ENCODE measurements at places on chromosomes 5 and 9.

DNA sequence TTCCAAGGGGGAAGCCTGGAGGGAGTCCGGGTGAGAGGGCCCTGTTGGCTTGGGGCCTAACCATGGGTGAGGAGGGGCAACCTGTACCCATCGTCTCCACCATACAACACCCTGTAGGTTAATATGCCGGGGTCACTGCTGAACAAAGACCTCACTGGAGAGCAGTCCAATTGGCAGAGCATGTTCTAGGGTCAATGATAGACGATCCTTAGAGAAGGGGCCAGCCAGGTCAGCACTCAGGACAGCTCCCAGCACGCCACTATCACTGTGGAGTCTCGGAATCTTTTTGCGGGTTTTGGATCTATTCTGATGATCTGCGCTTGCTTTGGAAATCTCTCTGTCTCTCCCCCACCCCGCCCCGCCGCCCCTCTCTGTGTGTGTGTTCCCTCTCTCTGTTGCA, 218.4 kb upstream of the MVB12B start:
- H3K36me3 ChIP-seq: no peaks in the 10 kb centered on the region
- no peak overlapping the region for H3K4me3 ChIP-seq
- DNase-seq: no peak

DNA sequence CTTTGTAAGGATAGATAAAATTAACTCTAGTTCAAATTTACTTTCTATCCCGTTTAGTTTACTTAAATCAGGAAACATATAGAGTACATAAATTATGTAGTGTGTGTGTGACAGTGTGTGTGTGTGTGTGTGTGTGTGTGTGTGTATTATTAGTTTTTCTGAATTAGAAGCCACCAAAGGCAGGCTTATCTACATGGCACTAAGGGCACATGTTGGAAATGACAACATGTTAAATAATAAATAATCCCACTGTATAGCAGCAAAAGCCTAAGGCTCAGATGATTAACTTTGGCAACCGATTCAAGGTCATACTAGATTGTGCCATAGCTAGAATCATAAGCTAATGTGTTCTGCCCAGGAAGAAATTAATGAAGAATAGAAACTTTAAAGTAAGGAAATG, 54.6 kb downstream of the MEGF9 start:
- no peak overlapping the region for H3K4me3 ChIP-seq
- H3K4me1 ChIP-seq: peaks cover 10% of the 10 kb centered on the region
- no peak overlapping the region for H3K27ac ChIP-seq
- no peaks in the 10 kb centered on the region for H3K27me3 ChIP-seq

- H3K27me3 ChIP-seq: no peaks in the 10 kb centered on the region
- no peak overlapping the region for H3K4me3 ChIP-seq
- H3K36me3 ChIP-seq: no peaks in the 10 kb centered on the region
- no peaks in the 10 kb centered on the region for H3K4me1 ChIP-seq
- no peak overlapping the region for H3K27ac ChIP-seq
These were observed 930.2 kb downstream of the MAT2B start for GRCh38 chr5:164435576-164435975.

GRCh38 chr5:116616876-116617275, 42.3 kb upstream of the SEMA6A start:
- DNase-seq: no peak
- H3K27ac ChIP-seq: no peak overlapping the region
- no peak overlapping the region for H3K4me3 ChIP-seq
- H3K36me3 ChIP-seq: no peaks in the 10 kb centered on the region
- H3K4me1 ChIP-seq: peaks cover 17% of the 10 kb centered on the region

GRCh38 chr5:52990528-52990925, 1.4 kb downstream of the ITGA2 start:
- H3K4me3 ChIP-seq: peak overlapping the region; percentile 87
- H3K4me1 ChIP-seq: peaks cover 8% of the 10 kb centered on the region
- peaks cover 58% of the 10 kb centered on the region for H3K27me3 ChIP-seq
- peak overlapping the region; percentile 42 for H3K27ac ChIP-seq
- no peak for DNase-seq

DNA sequence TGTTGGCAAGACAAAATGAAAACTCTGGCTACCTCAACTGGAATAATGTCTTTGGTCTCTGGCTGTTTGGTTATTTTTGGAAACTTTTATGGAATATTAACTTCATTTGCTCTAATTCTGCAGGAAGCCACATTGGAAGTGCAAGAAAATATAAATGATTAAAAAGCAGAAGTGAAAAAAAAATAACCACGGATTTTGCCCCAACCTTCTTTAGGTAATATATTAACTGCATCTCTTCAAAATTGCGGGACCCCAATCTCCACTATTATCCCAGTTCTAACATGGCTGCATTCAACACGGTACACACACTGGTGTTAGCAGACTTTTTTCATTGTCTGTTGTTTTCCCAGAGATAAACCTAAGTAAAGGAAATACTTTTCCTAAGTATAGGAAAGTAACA, 23.0 kb downstream of the GLIS3 start:
- no peak overlapping the region for H3K4me3 ChIP-seq
- no peaks in the 10 kb centered on the region for H3K36me3 ChIP-seq
- no peak overlapping the region for H3K27ac ChIP-seq
- H3K4me1 ChIP-seq: peaks cover 12% of the 10 kb centered on the region
- DNase-seq: no peak

- no peak overlapping the region for H3K4me3 ChIP-seq
- H3K27ac ChIP-seq: no peak overlapping the region
- no peak for DNase-seq
- H3K27me3 ChIP-seq: peaks cover 4% of the 10 kb centered on the region
- H3K4me1 ChIP-seq: peaks cover 11% of the 10 kb centered on the region
These were observed 10.6 kb upstream of the NDUFS4 start for GRCh38 chr5:53549792-53550191.

DNA sequence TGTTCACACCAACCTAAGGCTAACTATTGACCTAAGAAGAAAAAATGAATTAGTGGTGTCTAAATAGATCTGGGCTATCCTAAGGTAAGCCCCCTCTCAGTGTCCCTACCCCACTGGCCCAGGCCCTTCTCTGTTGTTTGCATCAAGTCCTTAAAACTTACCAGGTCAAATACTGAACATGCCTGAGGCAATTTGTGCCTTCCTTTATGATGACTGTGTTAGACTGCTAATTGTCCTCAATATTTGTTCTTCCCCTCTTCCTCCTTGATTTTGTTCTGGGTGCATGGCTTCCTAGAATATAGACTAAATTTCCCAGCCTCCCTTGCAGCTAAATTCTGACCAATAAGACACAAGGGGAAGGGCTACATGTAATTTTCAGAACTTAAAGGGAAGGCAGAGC, 199.9 kb downstream of the ADAMTS12 start:
- no peak overlapping the region for H3K4me3 ChIP-seq
- no peak overlapping the region for H3K27ac ChIP-seq
- no peaks in the 10 kb centered on the region for H3K27me3 ChIP-seq

- H3K27ac ChIP-seq: peak overlapping the region; percentile 11
- peaks cover 44% of the 10 kb centered on the region for H3K4me1 ChIP-seq
- H3K27me3 ChIP-seq: no peaks in the 10 kb centered on the region
- no peaks in the 10 kb centered on the region for H3K36me3 ChIP-seq
These were observed 86.9 kb upstream of the CTNNA1 start for GRCh38 chr5:138666226-138666742.

GRCh38 chr5:96881511-96882115, 5.3 kb downstream of the ERAP2 start:
- H3K36me3 ChIP-seq: no peaks in the 10 kb centered on the region

DNA sequence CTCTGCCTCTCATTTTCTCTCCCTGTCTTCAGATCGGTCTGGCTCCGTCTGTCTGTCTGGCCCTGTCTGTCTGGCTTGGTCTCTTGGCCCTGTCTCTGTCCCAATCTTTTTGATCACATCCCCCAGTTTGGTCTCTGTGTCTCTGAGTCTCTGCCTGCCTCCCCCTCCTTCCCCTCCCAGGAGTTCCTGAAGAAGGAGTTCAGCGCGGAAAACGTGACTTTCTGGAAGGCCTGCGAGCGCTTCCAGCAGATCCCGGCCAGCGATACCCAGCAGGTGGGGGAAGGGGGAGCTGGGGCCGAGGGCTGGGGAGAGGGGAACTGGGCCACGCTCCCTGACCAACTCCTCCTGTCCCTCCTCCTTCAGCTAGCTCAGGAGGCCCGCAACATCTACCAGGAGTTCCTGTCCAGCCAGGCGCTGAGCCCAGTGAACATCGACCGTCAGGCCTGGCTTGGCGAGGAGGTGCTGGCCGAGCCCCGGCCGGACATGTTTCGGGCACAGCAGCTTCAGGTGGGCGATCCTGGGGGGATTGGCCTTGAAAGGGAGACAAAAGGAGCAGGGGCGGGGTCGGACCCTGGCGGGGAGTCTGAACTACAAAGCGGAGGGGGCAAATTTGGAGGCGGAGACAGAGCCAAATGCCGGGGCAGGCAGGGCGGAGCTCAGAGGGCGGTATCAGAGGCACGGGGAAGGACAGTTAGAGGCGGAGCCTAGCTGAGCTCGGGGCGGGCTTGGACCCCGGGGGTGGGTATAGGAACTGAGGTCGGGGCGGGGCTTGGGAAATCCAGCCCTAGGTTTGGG, 9.0 kb downstream of the RGS14 start:
- no peaks in the 10 kb centered on the region for H3K36me3 ChIP-seq
- peak overlapping the region; percentile 92 for H3K27ac ChIP-seq

- peaks cover 20% of the 10 kb centered on the region for H3K4me1 ChIP-seq
- H3K27me3 ChIP-seq: peaks cover 13% of the 10 kb centered on the region
- no peak overlapping the region for H3K27ac ChIP-seq
- no peak for DNase-seq
- H3K4me3 ChIP-seq: no peak overlapping the region
These were observed 21.3 kb upstream of the AOPEP start for GRCh38 chr9:94705162-94705702.

DNA sequence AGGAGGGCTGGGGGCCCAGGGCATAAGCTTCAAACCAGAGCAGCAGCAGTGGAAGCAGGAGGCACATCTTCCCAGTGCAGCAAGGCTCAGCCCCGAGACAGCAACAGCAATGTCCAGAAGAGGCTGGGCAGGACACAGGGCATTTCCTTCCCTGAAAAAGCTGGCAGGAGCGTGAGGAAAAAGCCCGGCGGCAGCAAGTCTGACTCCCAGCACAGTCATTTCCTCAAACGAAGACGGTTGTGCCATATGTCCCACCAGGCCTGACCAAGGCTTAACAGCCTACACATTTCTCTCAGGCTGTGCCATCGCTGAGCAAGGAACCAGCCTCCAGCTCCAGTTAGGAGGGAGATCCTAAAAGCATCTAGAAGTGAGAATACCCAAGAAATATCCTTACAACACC, 74.5 kb downstream of the APTX start:
- H3K27ac ChIP-seq: no peak overlapping the region
- DNase-seq: no peak
- H3K4me1 ChIP-seq: no peaks in the 10 kb centered on the region
- no peaks in the 10 kb centered on the region for H3K27me3 ChIP-seq
- H3K36me3 ChIP-seq: no peaks in the 10 kb centered on the region

DNA sequence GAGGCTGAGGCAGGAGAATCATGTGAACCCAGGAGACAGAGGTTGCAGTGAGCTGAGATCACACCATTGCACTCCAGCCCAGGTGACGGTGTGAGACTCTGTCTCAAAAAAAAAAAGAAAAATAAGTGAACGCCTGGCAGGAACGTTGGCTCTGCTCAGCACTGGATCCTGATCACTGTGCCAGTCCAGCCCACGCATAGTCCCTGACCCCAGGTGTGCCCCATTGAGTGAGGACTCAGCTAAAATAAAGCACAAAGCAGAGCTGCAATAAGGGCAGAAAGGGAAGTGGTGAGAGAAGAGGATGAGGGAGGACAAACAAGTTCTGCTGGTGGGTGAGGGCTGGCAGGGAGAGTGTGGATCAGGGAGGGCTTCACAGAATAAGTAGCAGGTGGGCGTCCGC, 4.3 kb downstream of the GRHPR start:
- peaks cover 8% of the 10 kb centered on the region for H3K36me3 ChIP-seq
- no peak for DNase-seq
- no peak overlapping the region for H3K27ac ChIP-seq
- H3K27me3 ChIP-seq: no peaks in the 10 kb centered on the region

DNA sequence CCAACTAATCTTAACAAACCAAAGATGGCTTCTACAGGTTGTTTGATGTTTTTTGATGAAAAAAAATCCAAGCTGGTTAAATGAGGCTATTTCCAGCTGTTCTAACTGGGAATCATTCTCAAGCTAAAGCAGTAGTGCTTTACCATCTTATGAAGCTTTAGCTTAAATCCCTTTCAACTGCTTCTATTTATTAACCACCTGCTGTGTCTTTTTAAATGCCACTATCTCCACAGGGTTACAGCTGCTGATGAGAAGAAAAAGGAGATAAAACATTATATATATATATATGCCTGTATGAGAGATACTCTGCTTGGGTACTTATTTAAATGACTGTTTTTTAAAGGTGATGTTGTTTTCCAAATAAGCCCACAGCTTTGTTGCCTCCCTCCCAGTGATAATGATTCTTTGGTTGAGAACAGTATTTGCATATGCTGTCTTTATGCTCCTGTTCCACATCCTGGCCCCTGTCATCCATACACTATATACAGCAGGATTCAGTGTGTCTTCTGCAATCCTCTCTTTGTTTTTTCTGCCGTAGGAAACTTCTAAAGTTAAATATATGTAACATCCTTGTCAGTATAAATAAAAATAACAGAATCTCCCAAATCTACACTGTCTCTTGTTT, 164.0 kb downstream of the PAM start:
- DNase-seq: no peak
- H3K4me3 ChIP-seq: no peak overlapping the region
- H3K36me3 ChIP-seq: no peaks in the 10 kb centered on the region
- H3K4me1 ChIP-seq: no peaks in the 10 kb centered on the region
- H3K27me3 ChIP-seq: no peaks in the 10 kb centered on the region

DNA sequence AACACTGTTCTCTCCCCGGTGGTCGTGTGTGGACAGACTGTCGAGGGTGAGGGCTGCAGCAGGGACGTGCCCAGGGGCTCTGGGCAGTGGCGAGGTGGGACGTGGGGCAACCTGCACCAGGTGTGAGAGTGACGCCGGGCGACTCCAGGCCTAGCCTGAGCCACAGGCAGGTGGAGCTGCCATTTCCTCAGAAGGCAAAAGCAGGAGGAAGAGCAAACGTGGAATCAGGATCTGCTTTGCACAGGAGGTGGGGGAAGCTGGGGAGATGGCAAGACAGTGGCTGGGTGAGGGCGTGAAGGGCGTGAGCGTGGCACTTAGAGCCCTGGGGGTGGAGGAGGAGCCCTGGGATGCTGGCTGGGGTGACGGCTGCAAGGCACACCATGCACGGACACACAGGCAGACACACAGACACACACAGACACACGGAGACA, 39.6 kb upstream of the NSMF start:
- H3K27me3 ChIP-seq: peaks cover 7% of the 10 kb centered on the region
- no peak for DNase-seq
- no peak overlapping the region for H3K4me3 ChIP-seq
- H3K36me3 ChIP-seq: no peaks in the 10 kb centered on the region

DNA sequence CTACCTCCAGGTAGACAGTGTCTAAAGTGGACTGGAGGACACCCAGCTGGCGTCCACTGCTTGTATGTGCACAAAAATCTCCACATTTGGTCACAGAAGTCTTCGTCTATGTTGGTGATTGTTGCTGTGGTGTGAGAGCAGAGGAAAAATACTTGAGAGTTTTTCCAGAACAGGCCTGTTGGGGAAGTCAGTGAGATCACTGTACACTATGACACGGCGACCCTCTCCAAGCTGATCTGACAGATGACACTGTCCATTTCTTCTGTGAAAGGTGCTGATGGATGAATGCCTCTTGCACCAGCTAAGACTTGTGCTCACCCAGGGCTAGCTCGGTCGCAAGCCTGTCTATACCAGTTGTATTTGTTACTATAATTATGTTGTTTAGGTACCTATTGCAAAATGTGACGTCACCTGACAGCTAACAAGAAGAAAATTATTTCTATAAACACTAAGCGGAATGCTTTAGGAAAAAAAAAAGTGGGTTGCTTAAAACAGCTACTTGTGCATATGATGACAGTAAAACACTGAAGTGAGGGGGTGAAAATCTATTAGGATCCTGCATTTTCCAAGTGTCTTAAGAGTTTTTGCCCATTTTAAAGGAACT, 142.3 kb downstream of the ROR2 start:
- no peak overlapping the region for H3K4me3 ChIP-seq
- no peak overlapping the region for H3K27ac ChIP-seq
- H3K36me3 ChIP-seq: peaks cover 3% of the 10 kb centered on the region
- no peak for DNase-seq
- peaks cover 47% of the 10 kb centered on the region for H3K4me1 ChIP-seq

Data from type B pancreatic cell (in vitro differentiated cells).